Fibroblast of skin of left quadriceps (primary cell): ENCODE measurements at places on chromosomes 11 and 22.

DNA sequence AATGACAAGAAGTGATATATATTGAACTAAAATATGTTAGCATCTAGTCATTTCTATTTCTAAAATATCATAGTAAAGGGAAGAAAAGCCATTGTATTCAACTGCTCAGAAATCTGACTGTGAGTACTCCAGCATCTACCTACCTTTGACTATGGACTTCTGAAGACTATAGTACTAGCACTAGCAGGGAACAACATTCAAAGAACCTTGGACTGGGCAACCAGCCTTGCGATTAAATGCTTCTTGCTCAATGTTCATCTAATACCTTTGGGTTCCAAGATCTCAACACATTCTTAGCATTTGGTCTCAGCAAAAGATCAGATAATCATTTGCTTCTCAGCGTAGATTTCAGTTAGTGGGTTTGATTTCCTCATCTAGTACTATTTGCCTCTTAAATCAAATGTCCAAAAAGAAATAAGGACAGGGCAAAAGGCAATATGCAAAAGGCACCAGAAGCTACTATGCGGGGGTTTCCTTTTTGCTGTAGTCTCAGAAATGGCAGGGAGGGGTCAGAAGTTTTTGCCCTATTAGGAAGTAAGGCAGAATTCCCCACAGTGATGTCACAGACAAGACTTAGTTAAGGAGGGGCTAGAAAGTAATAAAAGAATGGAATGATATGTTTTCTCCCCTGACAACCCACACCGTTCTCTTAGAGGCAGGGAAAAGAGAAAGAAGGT is 80.6 kb downstream of the GAB2 start:
- DNase-seq, result no peak

DNA sequence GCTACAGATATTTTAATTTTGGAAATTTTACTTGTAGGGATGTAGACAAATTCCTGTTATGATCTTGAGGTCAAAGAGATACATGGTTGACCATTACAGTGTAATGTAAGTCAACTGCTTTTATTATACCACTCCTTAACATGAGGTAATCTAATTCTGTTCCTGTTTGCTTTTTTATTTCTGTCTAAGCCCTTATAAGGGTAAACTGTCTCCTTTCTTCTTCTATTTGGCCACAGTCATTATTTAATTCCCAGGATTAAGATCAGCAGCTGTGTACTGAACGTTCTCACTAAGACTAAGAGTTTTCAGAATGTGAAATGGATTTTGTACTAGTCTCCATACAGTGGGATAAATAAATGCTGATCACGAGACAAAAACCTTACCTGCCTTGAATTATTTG is 32.8 kb downstream of the C2CD3 start:
- DNase-seq, result no peak

DNA sequence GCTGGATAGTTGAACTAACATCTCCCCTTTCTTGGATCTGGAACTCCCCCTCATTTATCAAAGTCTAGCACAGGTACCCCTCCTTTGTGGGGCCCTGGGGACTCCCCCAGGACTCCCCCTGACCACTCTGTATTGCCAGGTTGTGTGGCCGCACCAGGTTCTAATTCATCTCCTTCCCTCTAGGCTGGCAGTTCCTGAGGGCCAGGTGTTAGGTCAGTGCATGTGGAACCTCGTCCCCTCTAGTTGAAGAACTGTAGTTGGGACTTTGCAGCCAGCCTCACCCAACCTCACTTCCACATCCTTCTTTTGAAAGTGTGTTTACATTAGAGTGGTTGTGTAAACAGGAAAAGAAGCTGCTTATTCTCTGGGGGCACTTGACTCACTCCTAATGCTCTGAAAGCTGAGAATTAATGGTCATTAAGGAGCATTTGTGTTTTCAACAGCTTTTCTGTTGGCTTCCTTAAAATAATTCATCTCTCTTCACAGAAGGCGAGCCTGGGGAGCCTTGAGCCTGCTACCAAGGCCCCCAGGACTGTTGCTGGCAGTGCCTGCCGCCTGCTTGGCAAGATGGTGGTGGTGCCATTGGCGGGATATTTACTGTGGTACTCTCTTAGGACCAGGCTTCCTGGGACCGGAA is 11.8 kb downstream of the UPB1 start:
- DNase-seq, result no peak

GRCh38 chr11:87215236-87215635 is 177.5 kb downstream of the TMEM135 start:
- DNase-seq, result no peak

DNA sequence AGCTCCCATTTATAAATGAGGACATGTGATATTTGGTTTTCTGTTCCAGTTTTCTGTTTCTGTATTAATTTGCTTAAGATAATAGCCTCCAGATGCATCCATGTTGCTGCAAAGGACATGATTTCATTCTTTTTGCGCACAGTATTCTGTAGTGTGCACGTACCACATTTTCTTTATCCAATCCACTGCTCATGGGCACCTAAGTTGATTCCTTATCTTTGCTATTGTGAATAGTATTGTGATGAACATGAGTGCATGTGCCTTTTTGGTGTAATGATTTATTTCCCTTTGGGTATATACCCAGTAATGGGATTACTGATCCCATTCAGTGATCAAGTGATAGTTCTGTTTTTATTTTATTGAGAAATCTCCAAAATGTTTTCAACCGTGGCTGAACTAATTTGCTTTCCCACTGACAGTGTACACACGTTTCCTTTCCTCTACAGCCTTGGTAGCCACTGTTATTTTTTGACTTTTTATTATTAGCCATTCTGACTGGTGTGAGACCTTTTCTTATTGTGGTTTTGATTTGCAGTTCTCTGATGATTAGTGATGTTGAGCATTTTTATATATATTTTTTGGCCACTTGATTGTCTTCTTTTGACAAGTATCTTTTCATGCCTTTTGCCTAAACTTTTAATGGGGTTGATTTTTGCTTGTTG is 226.0 kb upstream of the ANO3 start:
- DNase-seq, result no peak

DNA sequence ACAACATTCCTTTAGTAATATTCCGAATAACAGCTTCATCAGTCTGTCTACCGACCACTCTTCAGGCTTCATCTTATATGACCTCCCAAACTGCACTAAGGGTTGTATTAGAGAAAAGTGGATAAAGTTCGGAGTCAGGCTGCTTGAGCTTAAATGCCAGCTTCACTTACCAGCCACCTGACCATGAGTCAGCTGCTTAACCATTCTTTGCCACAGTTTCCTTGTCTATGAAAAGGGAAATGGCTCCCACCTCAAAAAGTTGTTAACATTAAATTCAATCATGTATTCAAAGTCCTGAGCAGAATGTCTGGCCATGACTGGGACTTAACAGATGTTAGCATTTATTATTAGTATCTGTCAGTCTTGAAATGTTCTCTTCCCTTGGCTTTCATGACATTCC is 20.9 kb downstream of the LIMK2 start:
- DNase-seq, result no peak

DNA sequence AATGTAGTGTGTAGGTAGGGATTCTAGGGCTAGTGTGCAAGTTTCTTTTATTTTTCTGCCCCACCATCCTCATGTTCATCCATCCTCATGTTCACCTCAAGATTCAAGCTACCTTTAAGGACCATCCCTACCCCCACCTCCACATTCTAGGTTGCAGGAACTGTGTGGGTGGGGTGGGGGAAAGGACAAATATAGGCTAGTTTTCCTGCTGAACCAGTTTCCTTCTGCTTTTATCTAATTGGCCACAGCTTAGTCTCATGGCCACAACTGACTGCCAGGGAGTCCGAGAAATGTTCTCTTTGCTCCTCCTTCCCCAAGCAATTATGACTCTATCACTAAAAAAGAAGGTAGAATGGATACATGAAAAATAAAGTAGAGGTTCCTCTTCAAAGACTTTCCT is 179.0 kb upstream of the LARGE1 start:
- DNase-seq, result no peak

- DNase-seq, result no peak
Observed at GRCh38 chr22:50161508-50162390, 8.8 kb upstream of the PANX2 start.

GRCh38 chr11:132228746-132229325 is 858.4 kb downstream of the NTM start:
- no peak for DNase-seq

DNA sequence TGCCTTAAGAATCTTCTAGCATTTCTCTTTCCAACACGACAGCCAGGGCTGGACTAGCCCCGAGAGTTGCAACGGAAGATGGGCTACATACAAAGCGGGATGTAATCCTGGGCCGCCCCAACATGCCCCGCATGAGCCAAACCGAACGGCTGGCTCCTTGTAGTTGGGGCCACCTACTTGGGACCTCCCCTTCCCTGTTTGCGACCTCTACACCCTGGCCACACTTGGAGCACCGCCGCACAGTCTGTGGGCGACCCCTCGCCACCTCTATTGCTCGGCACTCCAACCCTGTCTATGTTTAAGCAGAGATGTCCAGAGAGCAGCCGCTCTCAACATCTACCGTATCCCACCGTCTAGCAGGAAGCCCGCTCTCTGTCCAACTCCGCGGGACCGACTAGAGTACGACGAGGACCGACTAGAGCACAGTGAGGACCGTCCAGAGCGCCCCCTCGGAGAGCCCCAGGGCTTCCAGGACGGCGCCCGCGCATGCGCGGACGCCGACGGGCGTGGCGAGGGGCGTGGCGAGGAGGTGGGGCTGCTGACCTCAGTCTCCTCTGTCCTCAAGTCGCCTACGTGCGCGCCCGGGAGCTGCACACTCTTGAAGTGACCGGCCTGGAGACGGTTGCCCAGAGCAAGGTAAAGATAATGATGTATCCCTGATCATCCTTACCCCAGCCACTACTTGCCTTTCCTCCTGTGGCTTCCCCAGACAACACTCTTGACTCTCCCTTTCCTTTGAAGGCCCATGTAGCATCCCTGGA is 32.3 kb downstream of the NEAT1 start:
- peak; percentile 65 for DNase-seq

DNA sequence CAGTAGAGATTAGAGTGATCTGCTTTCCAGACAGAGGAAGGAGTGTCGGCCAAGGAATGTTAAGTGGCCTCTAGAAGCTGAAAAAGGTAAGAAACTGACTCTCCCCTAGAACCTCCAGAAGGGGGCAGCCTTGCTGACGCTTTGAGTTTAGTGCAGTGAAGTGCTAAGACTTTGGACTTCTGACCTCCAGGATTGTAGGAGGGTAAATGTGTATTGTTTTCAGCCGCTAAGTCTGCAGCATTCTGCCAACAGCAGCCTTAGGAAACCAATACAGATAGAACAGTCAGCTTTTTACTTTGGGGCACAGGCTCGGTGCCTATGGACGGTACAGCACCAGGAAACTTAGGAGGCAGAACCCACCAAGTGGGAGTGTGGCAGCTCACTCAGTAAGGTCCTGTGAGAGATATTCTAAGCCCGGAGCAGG is 3.6 kb upstream of the TBC1D22A start:
- DNase-seq, result no peak

DNA sequence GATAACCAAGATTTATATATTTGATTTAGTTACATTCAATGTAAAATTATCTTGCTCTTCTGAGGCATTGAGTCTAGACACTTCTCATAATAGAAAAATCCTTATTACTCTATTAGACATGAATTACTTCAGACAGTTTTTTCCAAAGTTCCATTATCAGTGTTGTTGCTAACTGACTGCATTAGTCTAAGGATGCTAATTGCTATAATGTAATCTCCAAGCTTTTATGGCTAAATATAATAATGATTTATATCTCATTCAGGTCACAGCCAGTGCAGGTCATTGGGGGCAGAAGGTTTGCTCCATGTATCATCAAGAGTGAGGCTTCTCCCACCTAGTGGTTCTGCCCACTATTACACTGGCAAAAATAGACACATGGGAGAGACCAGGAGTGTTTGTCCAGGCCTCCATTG is 377.2 kb upstream of the DDI1 start:
- DNase-seq, result no peak

GRCh38 chr11:60634126-60634525 is 65.3 kb upstream of the MS4A8 start:
- DNase-seq, result no peak

DNA sequence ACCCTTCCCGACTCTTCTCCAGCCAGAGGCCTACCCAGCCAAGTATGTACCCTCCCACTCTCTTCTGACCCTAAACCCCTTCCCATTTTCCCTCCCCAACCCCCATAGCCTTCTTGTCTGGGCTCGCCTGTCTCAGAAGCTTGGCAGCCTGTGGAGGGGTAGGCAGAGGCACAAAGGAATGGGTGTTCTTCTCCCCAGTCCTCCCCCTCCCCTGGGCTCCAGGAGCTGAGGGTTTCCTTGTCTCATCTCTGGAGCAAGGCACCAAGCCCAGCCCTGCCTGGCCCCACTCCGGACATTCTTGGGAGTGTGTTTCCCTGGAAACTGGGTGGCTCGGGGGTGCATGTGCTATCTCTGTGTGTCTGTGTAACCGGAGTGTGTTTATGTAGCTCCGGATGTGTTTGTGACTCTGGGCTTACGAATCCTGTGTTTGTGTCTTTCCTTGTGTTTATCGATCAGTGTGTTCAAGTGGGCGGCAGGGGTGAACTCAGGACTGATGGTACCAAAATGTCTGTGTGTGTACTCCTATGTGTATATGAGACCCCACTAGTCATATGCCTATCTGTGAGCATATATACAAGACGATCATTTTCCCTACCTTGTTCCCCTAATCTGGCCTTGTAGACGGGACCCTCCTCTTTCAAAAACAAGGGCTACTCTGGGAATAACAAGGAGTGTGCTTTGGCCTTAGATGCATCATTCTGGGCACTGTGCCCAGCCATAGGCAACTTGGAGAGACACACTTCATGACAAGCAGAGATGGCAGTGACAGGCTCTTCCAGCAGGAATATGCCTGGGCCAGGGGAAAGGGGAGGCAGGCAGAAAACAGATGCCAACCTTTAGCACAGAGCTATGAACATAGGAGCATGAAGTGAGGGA is 10.9 kb downstream of the PHLDB1 start:
- DNase-seq, result no peak

- DNase-seq, result no peak
Observed at GRCh38 chr11:117565709-117566108, 231.3 kb downstream of the DSCAML1 start.

- peak; percentile 10 for DNase-seq
Observed at GRCh38 chr11:56783448-56784041, 35.0 kb upstream of the OR9G4 start.

- no peak for DNase-seq
Observed at GRCh38 chr22:38290347-38290746, 17.5 kb upstream of the TMEM184B start.
